ENCODE measurements at places on chromosomes 5 and 9. TPM values are rescaled to one million over a fixed set of nuclear protein-coding genes. Genes with fewer than 3 reads are reported as not detected.

ADAMTS6 gene
- polyA plus RNA-seq, result 2.6 TPM

EGFL7 gene
- polyA plus RNA-seq, result 46.3 TPM

AGXT2 gene
- polyA plus RNA-seq, result 34.1 TPM

SPATA31E1 gene
- polyA plus RNA-seq, result not detected

CD72 gene
- polyA plus RNA-seq, result 3.3 TPM

PDZD2 gene
- 27.0 TPM for polyA plus RNA-seq

OMD gene
- polyA plus RNA-seq, result 86.5 TPM

MAMDC2 gene
- 7.0 TPM for polyA plus RNA-seq

APBB3 gene
- 29.7 TPM for polyA plus RNA-seq

RHOBTB3 gene
- 62.0 TPM for polyA plus RNA-seq

CDH9 gene
- 61.8 TPM for polyA plus RNA-seq

SLC34A3 gene
- 7.5 TPM for polyA plus RNA-seq

DOCK2 gene
- 3.2 TPM for polyA plus RNA-seq

MTAP gene
- 49.2 TPM for polyA plus RNA-seq

DDX4 gene
- polyA plus RNA-seq, result not detected

SNCAIP gene
- polyA plus RNA-seq, result 22.3 TPM

TAF11L10 gene
- polyA plus RNA-seq, result not detected

ANKDD1B gene
- polyA plus RNA-seq, result 4.6 TPM

SLC6A19 gene
- polyA plus RNA-seq, result 24.4 TPM

NMUR2 gene
- polyA plus RNA-seq, result 0.17 TPM

DOLK gene
- 15.6 TPM for polyA plus RNA-seq

MIGA2 gene
- 13.2 TPM for polyA plus RNA-seq

TOR2A gene
- polyA plus RNA-seq, result 14.6 TPM

PAPPA gene
- polyA plus RNA-seq, result 8.8 TPM

KCNIP1 gene
- 9.7 TPM for polyA plus RNA-seq

CCL27 gene
- polyA plus RNA-seq, result 1.1 TPM

POC5 gene
- polyA plus RNA-seq, result 22.4 TPM

CDH12 gene
- polyA plus RNA-seq, result 8.0 TPM
